Activated CD8-positive, alpha-beta memory T cell treated with anti-CD3 and anti-CD28 coated beads for 48 hours (primary cell): ENCODE measurements at places on chromosomes 3 and 15.

GRCh38 chr3:45701172-45701867, 12.1 kb downstream of the SACM1L start:
- no peak for DNase-seq

DNA sequence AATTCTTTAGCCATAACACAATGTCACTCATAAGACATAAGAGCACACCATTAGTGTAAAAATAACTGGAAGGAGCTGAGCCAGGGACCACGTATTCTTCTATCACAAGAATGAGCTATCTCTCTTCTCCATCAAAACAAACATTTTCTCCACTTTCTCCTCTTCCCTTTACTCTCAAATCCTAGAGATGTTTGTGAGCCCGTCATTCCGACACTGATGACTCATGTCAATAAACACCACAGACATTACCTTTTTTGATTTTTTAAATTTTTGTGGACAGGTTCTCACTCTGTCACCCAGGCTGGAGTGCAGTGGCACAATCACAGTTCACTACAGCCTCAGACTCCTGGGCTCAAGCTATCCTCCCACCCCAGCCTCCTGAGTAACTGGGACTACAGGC, 86.6 kb downstream of the MEX3B start:
- no peak for DNase-seq

- DNase-seq, result no peak
Observed at GRCh38 chr3:56889131-56889530, 87.4 kb upstream of the ARHGEF3 start.

- no peak for DNase-seq
Observed at GRCh38 chr3:53269888-53270880, 14.4 kb upstream of the TKT start.

GRCh38 chr3:109178708-109179107, 42.2 kb downstream of the C3orf85 start:
- DNase-seq, result no peak

DNA sequence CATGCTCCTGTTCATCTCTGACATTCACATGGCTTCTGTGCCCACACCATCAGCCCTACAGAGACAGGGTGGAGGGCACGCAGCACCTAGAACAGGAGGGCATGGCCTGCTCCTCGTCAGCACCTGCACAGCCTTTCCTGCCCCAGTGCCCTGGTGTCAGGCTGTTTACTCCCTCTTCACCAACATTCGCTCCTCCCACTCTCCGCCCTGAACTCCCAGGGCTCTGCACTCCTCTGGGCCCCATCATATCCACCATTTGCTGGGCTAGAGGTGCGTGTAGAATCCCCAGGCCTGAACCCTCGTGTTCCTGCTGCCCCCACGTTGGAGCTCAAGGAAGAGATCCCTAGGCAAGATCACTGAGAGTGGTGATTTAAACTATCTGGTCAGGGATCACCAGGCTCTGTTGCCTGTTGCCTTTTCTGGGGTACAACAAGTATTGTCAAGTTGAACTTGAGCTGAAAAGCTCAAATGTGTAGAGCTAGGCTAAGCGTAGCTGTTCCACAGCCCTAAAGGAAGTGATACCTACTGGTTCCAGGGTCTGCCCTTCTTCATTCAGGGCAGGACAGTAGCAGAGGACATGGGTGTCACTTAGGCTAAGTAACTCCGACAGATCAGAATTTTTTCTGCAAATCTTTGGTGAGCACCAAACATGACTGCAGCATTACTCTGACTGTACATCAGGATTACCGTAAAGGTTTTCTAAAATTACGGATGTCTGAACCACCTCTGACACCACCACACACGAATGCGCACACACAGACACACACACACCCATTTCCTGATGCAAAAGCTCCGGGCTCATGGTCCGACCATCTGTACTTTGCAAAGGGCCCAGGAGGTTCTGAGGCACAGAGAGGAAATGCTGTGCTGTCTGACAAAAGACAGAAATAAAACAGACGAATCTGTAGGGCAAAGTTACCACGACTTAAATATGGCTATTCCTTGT, 43.7 kb upstream of the GNB5 start:
- no peak for DNase-seq

- DNase-seq, result no peak
Observed at GRCh38 chr15:63090472-63090871, 31.2 kb upstream of the LACTB start.

- DNase-seq, result peak; percentile 8
Observed at GRCh38 chr15:58070801-58071418, 5.4 kb upstream of the ALDH1A2 start.

GRCh38 chr3:135532021-135532420, 433.5 kb upstream of the PPP2R3A start:
- DNase-seq, result no peak

DNA sequence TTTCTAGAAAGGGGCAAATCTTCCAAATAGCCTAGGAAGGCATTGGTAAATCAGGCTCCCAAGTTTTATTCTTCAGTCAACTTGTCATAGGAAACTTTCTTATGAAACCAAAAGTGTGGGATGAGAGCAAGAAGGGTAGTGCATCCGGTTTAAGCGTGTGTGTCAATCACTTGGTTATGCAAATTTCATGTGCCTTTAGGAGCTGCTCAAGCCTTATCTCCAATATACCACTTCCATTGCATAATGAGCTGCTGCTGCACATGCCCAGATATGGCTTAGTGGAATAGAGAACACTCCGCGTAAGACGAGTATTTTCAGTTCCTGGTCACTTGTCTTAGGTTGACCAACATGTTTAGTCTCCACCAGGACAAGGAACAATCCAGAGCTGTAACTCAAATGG, 242.1 kb downstream of the CBLB start:
- DNase-seq, result no peak

- DNase-seq, result no peak
Observed at GRCh38 chr3:181622365-181622764, 89.4 kb upstream of the SOX2 start.

- DNase-seq, result no peak
Observed at GRCh38 chr15:60969658-60970057, 259.4 kb downstream of the RORA start.

DNA sequence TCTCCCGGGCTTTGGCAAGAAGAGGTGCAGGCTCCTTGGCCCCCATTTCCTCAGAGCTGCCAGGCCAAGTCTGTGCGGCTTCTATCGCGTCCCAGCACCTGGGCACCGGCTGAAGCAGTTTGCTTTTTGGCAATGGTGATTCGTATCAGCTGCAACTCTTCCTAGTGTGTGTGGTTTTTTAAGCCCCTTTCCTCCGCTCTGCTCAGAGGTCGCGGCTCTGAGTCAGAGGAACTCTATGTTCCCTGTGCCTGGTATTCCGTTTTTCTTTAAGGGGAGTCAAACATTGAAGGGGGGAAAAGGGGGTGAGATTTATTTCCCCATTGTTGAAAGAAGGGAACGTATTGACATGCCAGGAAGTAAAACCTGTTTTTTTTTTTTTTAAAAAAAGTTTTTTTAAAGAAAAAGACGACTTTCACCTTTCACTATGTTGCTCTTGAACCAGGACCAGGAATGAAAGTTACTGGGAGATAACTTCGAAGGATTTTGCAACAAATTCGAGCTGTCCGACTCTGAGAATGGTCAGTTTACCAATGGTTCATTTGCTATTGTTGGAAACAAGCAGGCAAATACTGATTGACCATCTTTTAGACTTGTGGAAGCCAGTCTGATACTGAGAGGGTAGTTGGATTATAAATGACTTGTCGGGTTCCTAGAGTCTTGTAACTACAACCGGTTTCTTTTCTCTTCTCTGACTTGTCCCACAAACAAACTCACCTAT, 1.1 kb downstream of the ARMC8 start:
- no peak for DNase-seq

- no peak for DNase-seq
Observed at GRCh38 chr3:69058180-69058946, 6.2 kb upstream of the TMF1 start.

DNA sequence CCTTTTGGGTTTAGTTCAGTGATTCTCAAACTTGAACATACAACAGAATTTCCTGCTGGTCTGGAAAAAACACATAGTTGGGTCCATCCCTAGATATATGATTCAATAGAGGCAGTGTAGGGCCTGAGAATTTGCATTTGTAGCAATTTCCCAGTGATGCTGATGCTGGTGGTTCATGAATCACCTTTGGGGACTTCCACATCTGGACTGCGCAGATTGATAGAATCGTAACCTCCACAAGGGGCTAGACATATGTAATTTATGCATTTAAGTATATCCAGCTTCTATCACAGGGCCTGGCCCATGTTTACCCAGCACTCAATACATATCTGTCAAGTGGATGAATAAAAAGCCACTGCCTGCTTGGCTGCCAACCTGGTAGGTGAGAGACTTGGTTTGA, 33.8 kb upstream of the SUCLG2 start:
- DNase-seq, result no peak

DNA sequence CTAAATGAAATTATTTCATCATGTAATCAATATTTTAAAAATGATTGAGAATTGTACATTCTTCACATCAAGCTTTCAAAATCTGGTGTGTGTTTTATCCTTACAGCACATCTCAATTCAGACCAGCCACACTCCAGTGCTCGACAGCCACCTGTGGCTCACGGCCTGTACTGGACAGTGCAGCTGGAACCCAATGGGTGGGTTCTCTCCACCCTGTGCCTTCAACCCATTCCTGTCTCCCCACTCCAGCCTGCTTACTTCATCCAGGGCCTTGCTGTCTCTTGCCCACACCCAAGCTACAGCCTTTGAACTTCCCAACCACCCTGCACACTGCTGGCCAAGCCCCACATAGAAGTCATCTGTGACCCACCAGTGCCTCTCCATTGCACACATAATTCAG, 17.6 kb downstream of the CYP19A1 start:
- no peak for DNase-seq

- no peak for DNase-seq
Observed at GRCh38 chr15:51623386-51623938, 891 bp upstream of the DMXL2 start.

GRCh38 chr15:56817321-56818080, 84.2 kb upstream of the ZNF280D start:
- DNase-seq, result no peak

- DNase-seq, result no peak
Observed at GRCh38 chr15:69813881-69814280, 283.8 kb downstream of the TLE3 start.

- no peak for DNase-seq
Observed at GRCh38 chr3:32551496-32551895, 19.2 kb downstream of the DYNC1LI1 start.

GRCh38 chr3:126354776-126355175, 2.4 kb downstream of the KLF15 start:
- no peak for DNase-seq

- no peak for DNase-seq
Observed at GRCh38 chr3:122766430-122766829, 27.2 kb downstream of the HSPBAP1 start.

- DNase-seq, result no peak
Observed at GRCh38 chr3:9402410-9403228, 5.2 kb downstream of the SETD5 start.

DNA sequence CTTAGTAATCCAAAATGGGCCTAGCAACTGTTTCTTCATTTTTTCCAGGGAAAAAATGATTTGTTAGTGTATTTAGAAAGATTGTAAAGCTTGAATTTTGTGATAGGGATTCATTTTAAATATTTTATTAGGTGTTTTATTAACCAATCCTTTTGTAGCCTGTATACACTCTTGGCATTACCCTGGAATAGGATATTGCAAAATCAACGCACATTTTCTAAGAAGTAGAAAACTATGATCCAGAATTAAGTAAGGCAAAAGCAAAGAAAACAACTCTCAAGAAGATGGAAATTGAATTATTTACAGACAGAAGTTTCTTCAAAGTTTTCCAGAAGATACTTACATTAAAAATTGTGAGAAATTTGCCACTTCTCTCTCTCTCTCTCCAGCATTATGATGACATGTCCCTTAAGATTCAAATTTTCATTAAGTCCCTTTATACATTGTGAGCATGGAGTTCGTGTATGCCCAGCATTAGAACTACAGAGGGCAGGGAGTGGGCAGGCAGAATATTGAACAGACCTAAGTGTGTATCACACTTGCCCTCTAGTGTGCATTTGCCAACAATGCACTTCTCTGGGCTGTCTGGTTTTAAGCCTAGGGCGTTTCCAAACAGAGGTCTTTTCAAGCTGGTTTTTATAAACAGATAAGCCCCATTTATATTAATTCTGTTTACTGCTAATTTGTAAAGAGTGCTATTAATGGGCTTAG, 28.5 kb upstream of the CMSS1 start:
- no peak for DNase-seq

DNA sequence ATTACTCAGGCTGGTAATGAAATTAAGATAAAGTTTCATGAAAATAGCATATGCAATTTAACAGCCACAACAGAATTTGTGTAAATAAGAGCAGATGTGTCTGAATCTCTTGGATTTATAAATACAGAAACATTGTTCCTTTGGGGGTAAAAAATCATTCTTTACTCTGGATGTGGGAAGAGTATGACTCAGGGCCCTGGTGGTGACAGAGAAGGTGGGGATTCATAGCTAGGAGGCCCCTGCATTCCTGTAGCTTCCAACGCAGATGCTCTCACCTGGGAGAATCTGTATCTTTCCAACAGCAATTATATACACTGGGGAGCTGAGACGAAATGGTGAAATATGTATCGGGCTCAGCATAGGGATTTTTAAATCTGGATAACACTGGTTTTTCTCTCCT, 167.6 kb upstream of the CADPS start:
- DNase-seq, result no peak

- DNase-seq, result no peak
Observed at GRCh38 chr15:33005582-33005981, 188.9 kb downstream of the FMN1 start.

DNA sequence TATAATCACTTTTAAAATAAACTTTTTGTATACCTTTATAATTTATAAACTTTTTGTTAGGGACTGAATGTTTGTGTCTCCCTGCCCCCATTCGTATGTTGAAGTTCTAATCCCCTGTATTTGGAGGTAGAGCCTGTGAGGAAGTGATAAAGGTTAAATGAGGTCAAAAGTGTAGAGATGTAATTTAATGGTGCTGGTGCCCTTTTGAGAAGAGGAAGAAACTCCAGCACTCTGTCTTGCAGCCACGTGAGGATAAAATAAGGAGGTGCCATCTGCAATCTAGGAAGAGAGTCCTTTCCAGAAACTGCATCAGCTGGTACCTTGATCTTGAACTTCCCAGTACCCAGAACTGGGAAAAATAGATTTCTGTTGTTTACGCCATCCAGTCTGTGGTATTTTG, 106.1 kb upstream of the RGMA start:
- DNase-seq, result no peak
